Retinal pigment epithelial cell (primary cell): ENCODE measurements at places on chromosomes 4 and X.

DNA sequence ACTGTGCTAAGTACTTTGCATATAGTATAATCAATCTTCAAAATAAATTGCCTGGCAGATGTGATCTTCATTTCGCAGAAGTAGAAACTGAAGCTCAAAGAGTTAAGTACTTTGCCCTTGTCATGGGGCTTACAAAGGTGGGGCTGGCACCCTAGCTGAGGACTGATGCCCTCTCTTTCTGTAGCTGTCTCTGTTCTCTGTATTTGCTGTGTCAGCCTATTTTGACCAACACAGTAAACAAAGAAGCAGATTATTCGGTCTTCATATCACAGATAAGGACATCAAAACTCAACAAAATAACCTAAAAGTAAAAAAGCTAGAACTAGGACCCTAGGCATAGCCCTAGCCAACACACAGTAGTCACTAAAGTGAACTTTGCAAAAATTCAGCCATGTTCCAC, 570.5 kb upstream of the TENM3 start:
- DNase-seq: no peak

GRCh38 chr4:20062054-20062453, 189.7 kb upstream of the SLIT2 start:
- DNase-seq: no peak

GRCh38 chr4:163548481-163549243, 54.2 kb downstream of the TMA16 start:
- no peak for DNase-seq

GRCh38 chr4:171308661-171309060, 504.5 kb upstream of the GALNTL6 start:
- DNase-seq: no peak

GRCh38 chrX:153600921-153601320, 2.0 kb upstream of the CCNQ start:
- DNase-seq: no peak

DNA sequence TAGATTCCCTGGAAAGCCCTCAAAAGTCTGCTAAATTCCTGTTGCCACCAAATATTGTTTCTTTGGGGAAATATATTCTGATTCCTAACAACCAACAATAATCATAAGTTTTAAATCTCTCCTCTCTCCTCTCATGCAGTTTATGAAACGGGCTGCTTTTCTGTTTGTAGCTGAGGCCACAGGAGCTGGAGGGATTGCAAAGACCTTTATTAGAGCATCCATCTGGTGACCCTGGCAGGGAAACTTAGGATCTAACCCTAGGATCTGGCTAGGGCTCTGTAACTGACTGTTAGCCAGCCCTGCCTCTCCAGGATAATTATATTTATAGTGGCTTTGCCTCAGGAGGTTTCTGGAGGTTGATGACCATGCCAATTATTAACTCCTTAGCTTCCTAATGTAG, 56.9 kb downstream of the SMAD1 start:
- no peak for DNase-seq

DNA sequence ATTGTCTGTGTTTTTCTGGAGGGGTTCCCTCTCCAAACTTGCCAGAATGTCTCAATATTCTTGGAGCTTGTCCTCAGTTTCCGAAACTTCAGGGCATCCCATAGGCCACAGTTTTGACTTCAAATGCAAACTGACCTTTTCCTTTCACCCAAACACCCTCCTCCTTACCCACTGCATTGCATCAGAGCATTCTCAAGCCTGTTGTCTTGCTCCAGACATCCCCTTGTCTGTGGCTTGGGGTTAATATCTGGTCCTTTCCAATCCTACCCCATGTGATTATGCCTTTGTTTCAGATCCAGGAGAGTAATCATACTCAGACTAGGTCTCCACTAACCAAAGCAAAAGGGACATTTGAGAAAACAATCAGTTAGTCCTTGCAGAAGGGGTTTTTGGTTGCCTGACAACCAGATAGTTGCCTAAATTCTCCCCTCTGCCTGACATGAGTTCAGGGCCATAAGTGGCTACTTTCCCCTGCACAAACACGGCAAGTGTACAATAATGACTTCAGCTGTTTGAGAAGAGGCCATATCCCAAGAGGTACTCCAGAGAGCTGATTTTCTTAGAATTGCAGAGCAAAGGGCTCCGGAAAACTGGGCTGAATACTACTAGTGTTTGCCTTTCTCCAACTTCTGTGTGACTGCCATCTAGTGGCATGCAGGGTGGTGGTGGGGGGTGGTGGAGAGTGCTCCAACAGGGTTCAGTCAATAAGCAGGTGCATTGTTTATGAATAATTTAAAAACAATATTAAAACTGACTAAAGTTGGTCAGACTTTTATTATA, 130.2 kb downstream of the CHRDL1 start:
- DNase-seq: no peak

DNA sequence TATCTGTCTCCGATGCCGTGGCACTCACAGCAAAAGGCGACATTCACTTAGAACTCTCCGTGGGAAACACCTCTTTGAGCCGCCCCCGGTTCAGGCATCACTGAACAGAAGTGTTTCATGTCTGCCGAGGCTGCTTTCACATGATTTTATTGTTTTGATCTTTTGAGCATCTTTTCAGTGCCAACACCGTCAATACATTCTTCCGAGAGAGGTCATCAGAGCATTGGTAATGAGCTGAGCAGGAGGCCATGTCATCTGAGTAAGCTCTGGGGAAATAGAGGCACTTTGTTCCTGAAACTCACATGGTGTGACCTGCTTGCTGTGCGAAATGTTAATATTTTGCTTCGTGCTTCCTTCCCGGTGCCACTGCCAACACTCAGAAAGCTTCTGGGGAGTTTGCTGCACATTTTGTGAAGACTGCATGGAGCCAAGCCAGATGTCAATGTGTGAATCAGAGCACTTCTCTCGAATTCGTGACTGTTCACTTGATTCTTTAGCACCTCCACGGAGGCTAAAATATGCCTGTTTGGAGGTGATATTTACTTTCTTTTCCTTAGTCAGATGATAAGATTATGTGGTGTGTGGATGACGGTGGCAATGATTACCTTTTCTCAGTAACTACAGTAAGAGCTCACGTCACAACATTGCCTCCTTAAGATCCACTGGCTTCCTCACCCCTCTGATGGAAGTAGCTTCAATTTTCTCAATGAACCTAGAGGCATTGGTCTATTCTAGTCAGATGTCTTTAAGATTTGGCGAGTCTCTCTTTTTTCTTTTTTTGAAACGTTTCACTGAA, 222.3 kb upstream of the HS3ST1 start:
- DNase-seq: no peak

DNA sequence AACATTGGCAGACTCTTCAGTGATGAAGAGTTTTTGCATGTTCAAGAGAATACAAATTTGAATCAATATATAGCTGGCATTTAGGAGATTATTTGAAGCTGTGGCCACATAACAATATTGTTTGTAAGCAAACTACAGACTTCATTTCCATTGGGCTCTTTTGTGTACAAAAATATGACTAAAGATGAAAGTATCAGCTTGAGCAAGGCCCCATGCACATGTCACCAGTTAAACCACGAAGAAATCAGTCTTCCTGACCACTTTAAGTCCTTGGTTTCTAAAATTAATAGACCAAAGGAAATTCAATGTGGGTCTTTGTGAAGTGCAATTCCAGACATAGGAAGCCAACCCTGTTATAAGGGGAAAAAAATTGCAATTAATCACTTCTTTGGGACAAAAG, 1664.6 kb upstream of the ADGRL3 start:
- no peak for DNase-seq

DNA sequence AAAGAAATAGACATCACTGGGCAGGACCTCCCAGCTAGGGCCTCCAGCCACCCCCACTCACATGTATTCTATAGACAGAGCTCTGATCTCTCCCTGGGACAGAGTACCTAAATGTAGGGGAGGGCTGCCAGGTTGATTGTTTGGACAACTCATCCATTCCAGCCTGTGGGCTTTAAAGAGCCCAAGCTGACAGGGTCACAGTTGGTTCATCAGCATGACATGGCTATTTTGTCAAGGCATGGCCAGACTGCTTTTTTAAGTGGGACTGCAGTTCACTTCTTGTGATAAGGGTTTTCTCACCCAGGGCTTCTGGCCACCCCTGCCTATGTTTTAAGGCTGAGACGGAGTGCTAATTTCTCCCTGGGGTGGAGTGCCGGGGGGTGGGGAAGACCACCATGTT, 63.3 kb downstream of the KLHL4 start:
- no peak for DNase-seq

GRCh38 chr4:168825975-168826374, 184.1 kb downstream of the CBR4 start:
- no peak for DNase-seq

DNA sequence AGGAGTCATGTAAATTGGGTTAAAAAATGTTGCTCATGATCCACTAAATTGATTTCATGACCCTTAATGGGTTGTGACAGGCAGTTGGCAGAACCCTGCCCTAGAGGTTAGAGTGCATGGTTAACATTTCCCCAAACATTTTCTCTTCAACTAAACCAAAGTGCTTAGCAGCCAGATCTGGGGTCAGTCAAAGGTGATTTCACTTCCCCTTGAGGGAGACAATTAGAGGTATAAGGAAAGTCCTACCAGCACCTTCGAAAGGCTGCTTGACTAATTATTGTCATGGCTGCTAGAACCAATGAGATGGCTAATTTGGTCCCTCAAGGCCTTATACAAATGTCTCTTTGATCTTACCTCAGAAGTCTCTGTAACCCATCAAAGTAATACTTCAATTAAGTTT, 30.9 kb upstream of the INTS6L start:
- no peak for DNase-seq

GRCh38 chr4:183424109-183424744, 20.2 kb upstream of the CDKN2AIP start:
- DNase-seq: no peak

- no peak for DNase-seq
Measured at GRCh38 chr4:162061214-162061613, 102.6 kb downstream of the FSTL5 start.

GRCh38 chr4:122906859-122907305, 15.5 kb downstream of the NUDT6 start:
- no peak for DNase-seq

DNA sequence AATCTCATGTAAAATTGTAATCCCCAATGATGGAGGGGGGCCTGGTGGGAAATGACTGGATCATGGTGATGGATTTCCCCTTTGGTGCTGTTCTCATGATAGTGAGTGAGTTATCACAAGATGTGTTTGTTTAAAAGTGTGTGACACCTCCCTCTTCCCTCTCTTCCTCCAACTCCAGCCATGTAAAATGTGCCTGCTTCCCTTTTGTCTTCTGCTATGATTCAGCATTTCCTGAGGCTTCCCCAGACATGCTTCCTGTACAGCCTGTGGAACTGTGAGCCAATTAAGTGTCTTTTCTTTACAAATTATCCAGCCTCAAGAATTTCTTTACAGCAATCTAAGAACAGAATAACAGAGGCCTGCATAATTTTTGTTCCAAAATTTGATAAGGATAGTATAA, 85.2 kb downstream of the ANAPC10 start:
- peak; percentile 9 for DNase-seq

- no peak for DNase-seq
Measured at GRCh38 chr4:53780736-53781400, 189.6 kb upstream of the LNX1 start.

DNA sequence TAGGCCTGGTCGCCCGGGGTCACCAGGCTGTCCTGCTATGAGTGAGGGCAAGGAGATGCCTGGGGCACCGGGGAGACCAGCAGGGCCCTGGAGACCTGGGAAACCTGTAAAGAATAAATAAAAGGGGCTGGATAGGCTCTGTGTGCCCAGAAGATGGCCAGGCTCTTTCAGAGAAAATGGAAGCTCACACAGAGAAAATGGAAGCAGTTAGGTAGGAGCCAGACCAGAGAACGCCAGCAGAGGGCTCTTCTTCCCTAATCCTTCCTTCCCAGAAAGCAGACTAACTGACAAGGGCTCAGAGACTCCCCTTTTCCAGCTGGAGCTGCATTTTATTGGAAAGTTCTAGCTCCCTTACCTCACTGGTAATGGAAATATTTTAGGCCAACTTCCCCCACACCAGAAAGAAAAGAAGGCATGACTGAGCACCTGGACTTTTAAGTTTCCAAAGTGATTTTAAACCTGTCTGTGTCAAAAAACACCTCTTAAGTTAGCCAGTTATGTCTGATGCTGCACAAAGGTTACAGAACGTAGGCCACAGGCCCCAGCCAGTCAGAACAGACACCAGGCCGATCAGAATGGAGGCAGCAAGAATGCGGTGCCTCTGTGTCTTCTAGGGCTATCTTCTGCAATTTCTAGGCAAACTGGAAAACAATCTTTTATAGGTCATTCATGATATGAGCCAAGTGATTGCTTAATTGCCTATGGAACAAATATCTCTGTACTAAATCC, 74.0 kb downstream of the ATG4A start:
- DNase-seq: no peak

DNA sequence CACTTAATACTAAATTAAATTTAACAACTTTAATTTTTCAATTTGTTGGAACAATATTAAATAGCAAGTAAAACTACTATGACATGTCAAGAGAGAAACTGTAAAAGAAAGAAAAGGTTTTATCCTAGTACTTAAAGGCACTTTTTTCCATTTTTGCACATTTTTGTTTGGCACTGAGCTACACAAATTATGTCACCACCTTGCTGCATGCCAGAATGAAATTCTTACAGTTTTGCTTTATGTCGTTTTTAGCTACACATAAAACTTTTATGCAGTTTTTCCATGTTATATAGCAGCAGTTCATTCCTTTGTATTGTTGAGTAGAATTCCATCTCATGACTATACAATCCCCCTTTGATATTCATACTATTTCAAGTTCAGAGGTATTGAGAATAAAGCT, 99.1 kb upstream of the RXFP1 start:
- DNase-seq: no peak

- DNase-seq: no peak
Measured at GRCh38 chrX:7690842-7691241, 152.1 kb upstream of the VCX start.

DNA sequence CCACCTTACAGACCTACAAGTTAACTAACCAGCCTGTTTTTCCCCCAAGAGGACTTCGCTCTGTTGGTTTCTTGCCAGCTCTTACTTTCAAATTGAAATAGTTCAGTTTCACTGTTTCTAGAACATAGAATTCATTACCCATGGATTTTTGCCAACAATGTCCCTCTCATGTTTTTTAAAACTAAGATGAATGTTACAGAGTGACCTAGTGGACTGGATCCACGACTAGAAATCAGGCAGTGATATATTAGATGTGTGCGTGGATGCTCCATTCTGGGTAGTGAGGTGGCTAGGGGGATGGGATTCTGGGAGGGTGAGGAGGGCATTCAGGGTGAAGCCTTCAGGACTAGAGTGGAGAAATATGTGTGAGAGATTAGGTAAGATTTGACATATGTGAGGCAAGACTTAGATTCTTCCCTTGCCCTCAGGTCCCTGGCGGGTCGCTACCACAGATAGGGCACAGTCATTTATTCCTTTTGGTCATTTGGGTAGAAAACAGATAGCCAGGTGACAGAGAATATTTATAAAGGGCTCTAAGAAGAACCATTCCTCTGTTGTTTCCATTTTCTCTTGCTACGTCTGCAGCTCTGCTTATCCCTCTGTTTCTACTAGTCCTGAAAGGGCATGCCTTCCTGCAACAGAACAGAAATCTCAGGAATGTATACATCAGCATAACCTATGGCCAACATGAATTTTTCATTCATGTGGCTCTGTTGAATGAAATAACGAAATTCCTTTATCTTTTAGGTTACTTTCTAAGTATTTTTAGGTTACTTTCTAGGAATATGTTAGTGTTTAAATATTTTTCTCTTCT, 15.4 kb upstream of the JADE1 start:
- DNase-seq: no peak

- peak; percentile 28 for DNase-seq
Measured at GRCh38 chr4:155722816-155723499, 35.9 kb upstream of the GUCY1B1 start.

GRCh38 chr4:35247047-35247446, 997.3 kb downstream of the ARAP2 start:
- no peak for DNase-seq
